Natural killer cell treated with Interleukin-12 subunit alpha and Interleukin-12 subunit beta and Interleukin-15 and Interleukin-18, amount 100 ng/mL, for 72 hours (primary cell): ENCODE measurements at places on chromosomes 13 and 19. TPM values are rescaled to one million over a fixed set of nuclear protein-coding genes. Genes with fewer than 3 reads are reported as not detected.

DNA sequence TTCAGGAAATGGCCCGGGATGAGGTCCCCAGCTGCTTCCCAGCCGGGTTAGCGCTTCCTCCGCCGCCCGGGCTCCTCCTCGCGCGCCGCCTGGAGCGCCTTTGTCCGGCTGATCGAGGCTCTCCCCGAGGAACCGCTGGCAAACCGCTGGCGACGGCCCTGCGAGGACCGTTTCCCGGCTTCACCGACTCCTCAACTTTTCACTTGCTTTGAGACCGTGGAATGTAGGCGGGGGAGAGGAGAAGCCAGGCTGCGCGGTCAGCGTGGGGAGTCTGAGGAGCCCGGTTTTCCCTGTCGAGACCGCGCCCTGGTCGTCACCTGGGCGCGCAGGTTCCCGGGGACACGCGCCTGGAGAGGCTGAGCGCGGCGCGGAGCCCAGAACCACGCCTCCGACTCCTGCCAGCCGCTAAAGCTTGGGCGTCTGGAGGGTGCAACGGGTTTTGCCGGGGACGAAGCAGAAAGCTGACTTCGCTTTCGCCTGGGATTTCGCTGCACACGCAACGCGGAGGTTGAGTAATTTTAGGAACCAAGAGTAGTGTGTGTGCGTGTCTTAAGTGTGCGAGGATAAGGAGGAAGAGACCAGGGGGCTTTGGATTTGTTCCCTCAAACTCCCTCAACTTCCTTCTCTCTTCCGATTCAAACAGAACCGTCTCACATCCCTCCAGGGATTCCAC is 7.3 kb upstream of the DGKH start:
- H3K36me3 ChIP-seq, result peaks cover 6% of the 10 kb centered on the region
- peaks cover 25% of the 10 kb centered on the region for H3K4me1 ChIP-seq
- H3K27me3 ChIP-seq, result peaks cover 51% of the 10 kb centered on the region
- DNase-seq, result no peak
- peak overlapping the region; percentile 48 for H3K27ac ChIP-seq

- no peaks in the 10 kb centered on the region for H3K4me1 ChIP-seq
- DNase-seq, result no peak
- H3K27ac ChIP-seq, result no peak overlapping the region
- no peak overlapping the region for H3K4me3 ChIP-seq
These were observed 42.2 kb upstream of the SLITRK6 start for GRCh38 chr13:85841427-85841826.

GRCh38 chr13:103140001-103140671 is 73.9 kb upstream of the SLC10A2 start:
- no peak for DNase-seq
- H3K4me1 ChIP-seq, result no peaks in the 10 kb centered on the region
- peaks cover 4% of the 10 kb centered on the region for H3K36me3 ChIP-seq
- no peak overlapping the region for H3K4me3 ChIP-seq

DNA sequence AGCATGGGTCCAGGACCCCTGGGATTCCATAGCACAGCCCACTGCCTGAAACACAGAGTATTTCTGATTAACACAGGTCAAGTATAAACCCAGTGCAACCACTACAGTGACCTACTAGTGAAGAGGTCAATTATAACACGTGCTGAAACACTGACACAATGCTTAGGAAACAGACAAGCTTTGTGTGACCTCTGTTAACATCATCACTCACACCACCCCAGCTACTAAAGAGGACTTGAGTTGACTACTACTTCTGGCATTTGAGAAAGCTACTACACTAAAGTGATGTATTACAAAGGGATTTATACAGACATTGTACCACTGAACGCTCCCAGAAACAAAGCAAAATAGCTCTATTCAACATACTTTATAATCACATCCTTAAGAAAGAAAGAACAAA is 1935.9 kb upstream of the PCDH20 start:
- no peak overlapping the region for H3K4me3 ChIP-seq
- H3K27me3 ChIP-seq, result no peaks in the 10 kb centered on the region
- no peak for DNase-seq
- H3K36me3 ChIP-seq, result peaks cover 6% of the 10 kb centered on the region
- H3K4me1 ChIP-seq, result no peaks in the 10 kb centered on the region
- no peak overlapping the region for H3K27ac ChIP-seq

DNA sequence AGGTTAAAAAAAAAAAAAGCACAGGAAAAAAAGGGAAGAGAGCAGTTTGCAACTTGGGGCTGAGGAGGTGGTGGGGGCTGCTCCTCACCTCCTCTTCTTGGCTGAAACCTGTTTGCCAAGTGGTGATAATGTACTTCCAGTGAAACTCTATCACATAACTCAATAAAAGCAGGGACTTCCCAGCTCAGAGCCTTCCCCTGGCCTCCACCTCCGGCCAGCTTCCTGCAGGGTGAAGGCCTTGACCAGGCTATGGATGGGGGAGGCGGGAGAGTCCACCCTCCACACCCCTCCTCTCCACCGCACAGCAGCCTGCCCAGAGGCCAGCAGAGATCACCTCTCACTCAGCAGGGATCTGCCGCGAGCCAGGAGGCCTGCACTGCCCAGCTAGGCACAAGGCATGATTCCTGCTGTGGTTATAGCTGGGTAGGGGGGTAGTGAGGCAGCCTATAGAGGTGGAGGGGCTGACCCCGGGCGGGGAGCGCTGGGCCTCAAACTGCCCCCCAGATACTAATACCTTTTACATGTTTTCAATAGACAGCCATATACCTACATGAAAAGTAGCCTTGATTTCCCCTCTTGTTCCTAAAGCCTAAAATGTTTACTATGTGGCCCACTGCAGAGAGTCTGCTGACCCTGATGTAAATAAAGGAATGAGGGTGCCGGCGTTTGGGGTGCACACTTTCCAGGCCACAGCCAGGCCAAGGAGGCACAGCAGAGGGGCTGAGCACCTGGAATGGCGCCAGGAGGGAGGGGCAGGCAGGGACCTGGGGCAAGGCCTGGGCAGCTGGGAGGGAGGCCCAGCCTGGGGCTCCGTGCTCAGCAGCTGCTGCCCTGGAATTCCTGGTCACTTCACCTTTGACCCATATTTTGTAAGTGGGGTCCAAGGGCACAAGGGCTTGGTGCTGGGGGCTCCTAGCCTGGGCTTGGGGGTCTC is 10.3 kb downstream of the ZNF787 start:
- no peaks in the 10 kb centered on the region for H3K36me3 ChIP-seq
- peak; percentile 22 for DNase-seq

DNA sequence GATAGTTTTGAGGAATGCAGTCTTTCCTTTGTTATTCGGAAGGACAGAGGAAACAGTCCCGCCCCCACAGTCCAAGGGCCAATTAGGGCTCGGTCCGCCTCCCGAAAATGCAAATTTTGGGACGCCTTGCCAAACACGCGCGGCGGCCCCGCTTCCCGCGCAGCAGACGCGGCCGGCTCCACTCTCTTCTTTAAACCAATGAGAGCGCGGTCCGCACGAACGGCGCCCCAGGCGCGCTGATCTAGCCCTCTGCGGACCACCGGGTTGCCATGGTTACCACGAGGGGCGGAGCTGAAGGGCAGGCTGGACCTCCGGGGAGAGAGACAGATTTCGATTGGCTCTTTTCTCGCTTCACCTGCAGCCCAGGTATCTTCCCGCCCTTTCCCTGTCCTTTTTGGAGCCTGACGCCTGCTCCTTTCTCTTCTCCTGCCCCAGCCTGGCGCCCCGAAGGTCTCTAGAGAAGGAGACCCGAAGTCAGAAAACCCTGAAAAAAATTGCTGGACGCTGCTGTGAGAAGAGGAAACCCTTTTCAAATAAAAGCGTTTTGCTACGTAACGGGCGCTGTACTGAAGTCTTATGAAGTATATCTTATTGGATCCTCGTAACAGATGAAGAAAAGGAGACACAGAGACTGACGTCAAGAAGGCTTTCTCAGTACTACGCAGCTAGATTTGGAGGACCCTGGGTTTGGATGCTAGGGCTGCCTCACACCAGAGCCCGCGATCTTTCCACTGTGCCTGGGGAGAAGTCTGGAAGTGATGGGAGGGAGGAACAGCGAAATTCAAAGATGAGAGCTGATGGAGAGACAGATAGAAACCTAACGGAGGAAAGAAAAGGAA is 2.0 kb downstream of the PTH2 start:
- peak; percentile 69 for DNase-seq
- H3K27ac ChIP-seq, result no peak overlapping the region
- peaks cover 73% of the 10 kb centered on the region for H3K27me3 ChIP-seq

DNA sequence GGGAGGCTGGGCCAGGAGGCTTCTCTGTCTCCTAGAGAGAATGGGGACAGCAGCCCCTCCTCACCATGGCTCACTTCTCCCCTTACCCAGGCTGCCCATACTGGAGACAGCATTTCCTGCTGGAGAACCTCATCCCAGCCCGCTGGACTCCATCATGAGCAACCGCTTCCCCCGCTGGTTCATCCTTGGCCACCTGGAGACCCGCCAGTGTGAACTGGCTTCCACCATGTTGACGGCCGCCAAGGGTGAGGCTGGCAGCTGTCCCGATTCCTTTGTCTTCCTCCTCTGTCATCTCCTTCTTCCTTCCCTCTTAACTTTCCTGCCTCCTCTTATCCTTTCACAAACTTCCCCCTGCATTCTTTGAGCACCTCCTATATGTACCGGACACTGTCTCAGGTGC is 28.0 kb downstream of the ZSWIM4 start:
- no peak for DNase-seq
- H3K4me3 ChIP-seq, result no peak overlapping the region
- no peaks in the 10 kb centered on the region for H3K36me3 ChIP-seq
- no peaks in the 10 kb centered on the region for H3K27me3 ChIP-seq
- H3K27ac ChIP-seq, result no peak overlapping the region

DNA sequence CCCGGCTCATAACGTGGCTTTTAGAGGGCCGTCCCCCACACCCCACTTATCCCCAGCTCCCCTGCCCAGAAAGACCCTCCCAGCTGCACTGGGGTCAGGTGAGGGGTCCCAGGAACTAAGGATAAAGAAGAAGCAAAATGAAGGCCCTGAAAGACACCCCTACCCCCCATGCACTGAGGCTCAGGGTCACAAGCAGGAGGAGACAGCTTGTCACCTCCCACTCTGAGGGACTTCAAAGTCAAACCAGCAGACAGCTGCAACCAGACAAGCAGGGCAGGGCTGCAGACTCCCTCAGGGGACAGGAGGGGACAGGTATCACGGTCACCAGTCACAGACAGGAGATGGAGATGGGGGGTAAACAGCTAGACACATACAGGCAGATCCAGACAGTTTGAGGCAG is 6.1 kb upstream of the NANOS3 start:
- peaks cover 23% of the 10 kb centered on the region for H3K27me3 ChIP-seq
- no peak overlapping the region for H3K27ac ChIP-seq
- H3K4me1 ChIP-seq, result peaks cover 10% of the 10 kb centered on the region
- no peak for DNase-seq
- H3K4me3 ChIP-seq, result no peak overlapping the region

GRCh38 chr13:44971656-44972595 is 17.3 kb downstream of the NUFIP1 start:
- H3K4me1 ChIP-seq, result no peaks in the 10 kb centered on the region
- no peak for DNase-seq

DNA sequence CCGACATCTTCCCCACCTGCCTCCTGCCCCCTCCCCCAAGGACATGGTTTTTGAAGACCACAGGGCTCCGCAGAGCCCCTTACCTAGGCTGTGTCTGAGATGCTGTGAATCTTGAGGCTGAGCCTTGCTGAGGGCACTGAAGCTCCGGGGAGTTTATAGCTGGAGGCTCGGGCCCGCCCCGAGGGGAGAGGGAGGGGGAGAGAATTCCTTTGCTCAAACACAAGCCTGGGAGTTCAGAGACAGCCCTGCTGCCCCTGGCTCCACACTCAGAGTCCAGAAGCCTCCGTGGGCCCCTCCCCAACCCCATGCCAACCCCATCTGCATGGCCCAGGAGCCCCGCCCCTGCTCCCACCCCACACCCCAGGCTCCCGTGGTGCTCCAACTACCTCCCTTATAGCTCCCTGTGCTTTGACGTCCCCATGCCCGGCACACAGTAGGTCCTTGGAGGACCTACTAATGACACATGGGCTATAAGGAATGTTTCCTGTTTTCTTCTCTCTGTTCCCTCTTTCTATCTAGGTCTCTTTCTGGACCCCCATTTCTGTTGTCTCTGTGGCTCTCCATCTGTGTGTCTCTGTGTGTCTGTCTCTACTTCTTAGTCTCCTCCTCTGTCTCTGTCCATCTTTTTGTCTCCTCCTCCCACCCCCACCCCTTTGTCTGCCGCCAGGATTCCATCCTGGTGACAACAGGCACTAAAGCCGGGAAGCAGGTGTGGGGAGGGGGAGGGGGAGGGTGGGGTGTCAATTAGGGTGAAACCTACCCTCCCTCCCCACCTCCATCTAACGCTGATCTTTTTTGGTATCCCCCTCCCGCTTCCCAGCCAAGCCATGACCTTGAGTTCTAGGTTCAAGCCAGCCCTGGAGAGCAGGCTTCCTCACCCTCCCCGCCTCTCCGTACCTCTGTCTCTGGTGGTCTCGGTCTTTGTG is at the start of gene TNNT1:
TNNT1 (minus strand) TSS at position 129 of the 926 bp plus-strand sequence. CDS start 2,049 bp downstream, outside the sequence.
- H3K27ac ChIP-seq, result no peak within 1 kb of the TSS
- H3K27me3 ChIP-seq, result peaks cover 44% of the 10 kb centered on the region
- H3K4me1 ChIP-seq, result peaks cover 24% of the 10 kb centered on the region
- no peaks in the 10 kb centered on the region for H3K36me3 ChIP-seq

- H3K27ac ChIP-seq, result no peak overlapping the region
- no peaks in the 10 kb centered on the region for H3K4me1 ChIP-seq
- no peaks in the 10 kb centered on the region for H3K27me3 ChIP-seq
These were observed 8.2 kb downstream of the ZNF677 start for GRCh38 chr19:53246498-53246897.

- H3K27ac ChIP-seq, result no peak overlapping the region
- peaks cover 6% of the 10 kb centered on the region for H3K4me1 ChIP-seq
- no peaks in the 10 kb centered on the region for H3K27me3 ChIP-seq
- no peak overlapping the region for H3K4me3 ChIP-seq
These were observed 58.3 kb downstream of the TM9SF2 start for GRCh38 chr13:99559560-99559959.

GRCh38 chr13:98540476-98540875 is 36.4 kb downstream of the STK24 start:
- no peak overlapping the region for H3K27ac ChIP-seq
- H3K36me3 ChIP-seq, result no peaks in the 10 kb centered on the region
- no peak for DNase-seq
- no peaks in the 10 kb centered on the region for H3K27me3 ChIP-seq
- H3K4me3 ChIP-seq, result no peak overlapping the region
- H3K4me1 ChIP-seq, result peaks cover 84% of the 10 kb centered on the region

The FUT3 gene
- not detected for total RNA-seq

The CEACAM7 gene
- not detected for total RNA-seq

The KASH5 gene
- total RNA-seq, result not detected

The PSG7 gene
- not detected for total RNA-seq

The CGB1 gene
- total RNA-seq, result not detected

The FCGBP gene
- total RNA-seq, result 3.4 TPM

The IGFL3 gene
- total RNA-seq, result not detected

The PCP2 gene
- total RNA-seq, result 1.5 TPM

The FAAP24 gene
- 9.8 TPM for total RNA-seq

The NMRK2 gene
- total RNA-seq, result not detected

The KLK14 gene
- total RNA-seq, result 2.2 TPM
